ENCODE measurements at places on chromosomes 5 and 9.

- DNase-seq: no peak
These were observed 272.0 kb upstream of the ACTBL2 start for GRCh38 chr5:57754616-57755015.

- no peak for DNase-seq
These were observed 270.5 kb upstream of the CTNND2 start for GRCh38 chr5:12174734-12175133.

DNA sequence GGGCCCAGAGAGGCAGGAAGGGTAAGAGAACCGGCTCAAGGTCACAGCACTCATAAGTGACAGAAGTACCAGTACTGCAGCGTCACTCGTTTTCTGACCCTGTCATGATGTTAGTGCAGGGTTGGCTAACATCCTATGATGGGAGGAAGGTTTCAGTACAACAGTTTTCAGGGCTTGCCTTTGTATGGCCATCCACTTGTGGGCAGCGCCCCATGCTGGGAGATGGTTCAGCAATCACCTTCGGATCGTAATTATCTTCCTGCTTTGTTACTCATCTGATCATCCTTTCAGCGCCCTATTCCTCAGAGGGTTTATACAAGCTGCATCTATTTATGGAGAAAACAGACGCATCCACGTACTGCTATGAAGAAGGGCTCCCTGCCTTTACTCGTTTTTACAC is 2.4 kb downstream of the MAP1B start:
- DNase-seq: no peak

DNA sequence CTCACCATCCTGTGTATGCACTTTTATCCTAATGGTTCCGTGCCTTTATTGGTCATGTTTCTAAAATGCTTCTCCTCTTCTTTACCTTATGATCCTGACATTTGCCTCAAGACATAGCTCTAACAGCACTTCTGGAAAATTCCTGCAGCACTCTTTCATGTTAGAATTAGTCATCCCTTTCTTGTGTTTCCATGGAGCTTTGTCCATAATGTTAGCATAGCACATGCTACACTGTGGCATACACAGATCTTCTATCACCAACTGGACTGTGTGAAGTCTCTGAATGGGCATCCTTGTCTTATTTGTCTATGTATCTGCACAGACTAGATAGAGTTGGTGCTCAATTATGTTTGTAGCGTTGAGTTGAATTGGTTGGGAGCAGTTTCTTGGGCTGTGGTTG is 2.0 kb downstream of the SCGB3A2 start:
- no peak for DNase-seq

DNA sequence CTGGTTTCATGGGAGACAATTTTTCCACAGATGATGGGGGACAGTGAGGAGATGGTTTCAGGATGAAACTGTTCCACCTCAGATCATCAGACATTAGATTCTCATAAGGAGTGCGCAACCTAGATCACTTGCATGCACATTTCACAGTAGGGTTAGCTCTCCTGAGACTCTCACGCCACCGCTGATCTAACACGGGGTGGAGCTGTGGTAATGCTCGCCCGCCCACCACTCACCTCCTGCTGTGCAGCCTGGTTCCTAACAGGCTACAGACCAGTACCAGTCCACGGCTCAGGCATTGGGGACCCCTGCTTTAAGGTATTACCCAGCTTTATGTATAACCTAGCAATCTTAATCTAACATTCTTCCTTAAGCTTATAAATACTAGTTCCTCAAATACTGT is 35.6 kb downstream of the TTC39B start:
- no peak for DNase-seq

- DNase-seq: no peak
These were observed 561.3 kb upstream of the WWC1 start for GRCh38 chr5:167730121-167730520.

DNA sequence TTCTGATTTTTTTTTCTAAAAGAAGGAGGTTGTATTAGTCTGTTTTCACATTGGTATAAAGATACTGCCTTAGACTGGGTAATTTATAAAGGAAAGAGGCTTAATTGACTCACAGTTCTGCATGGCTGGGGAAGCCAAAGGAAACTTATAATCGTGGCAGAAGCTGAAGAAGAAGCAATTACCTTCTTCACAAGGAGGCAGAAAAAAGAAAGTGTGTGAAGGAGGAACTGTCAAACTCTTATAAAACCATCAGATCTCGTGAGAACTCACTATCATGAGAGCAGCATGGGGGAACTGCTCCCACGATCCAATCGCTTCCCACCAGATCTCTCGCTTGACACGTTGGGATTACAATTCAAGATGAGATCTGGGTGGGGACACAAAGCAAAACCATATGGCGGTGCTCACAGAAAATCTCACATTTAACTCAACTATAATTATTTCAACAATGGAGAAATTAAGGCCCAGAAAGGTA is 27.1 kb downstream of the DPYSL3 start:
- no peak for DNase-seq
